BJ (cell line): ENCODE measurements at places on chromosomes 5 and 9.

DNA sequence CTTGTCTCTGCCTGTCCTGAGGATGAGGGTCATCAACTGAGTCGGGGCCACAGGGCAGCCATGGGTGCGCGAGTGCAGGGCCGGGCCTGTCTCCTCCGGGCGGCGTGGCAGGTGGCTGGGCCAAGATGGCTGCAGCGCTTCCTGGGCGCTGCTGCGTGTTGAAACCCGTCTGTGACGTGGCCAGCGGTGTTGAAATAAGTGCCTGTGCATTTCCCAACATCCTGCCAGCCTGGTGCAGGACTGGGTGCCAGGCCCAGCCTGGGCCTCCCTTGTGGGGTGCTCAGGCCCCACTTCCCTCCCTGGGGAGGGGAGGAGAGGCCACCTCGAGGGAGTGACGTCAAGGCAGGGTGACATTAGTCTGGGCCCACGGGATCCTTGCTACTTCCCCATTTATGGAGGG is 45.5 kb downstream of the RXRA start:
- DNase-seq = no peak

DNA sequence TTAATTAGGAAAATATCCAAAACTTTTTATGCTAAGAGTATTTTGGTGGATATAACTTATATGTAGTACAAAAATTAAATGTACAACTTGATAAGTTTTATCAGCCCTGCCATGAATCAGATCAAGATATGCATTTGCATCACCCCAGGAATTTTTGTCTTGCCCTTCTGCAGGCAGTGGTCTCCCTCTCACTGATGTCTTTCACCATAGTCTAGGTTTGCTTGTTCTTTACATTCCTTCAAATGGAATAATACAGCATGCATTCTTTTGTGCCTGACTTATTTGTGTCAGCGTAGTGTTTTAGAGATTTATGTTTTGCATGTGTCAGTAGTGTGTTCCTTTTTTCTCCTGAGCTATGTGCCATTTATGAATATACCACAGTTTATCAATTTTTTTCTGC is 36.4 kb downstream of the RNF180 start:
- no peak for DNase-seq

DNA sequence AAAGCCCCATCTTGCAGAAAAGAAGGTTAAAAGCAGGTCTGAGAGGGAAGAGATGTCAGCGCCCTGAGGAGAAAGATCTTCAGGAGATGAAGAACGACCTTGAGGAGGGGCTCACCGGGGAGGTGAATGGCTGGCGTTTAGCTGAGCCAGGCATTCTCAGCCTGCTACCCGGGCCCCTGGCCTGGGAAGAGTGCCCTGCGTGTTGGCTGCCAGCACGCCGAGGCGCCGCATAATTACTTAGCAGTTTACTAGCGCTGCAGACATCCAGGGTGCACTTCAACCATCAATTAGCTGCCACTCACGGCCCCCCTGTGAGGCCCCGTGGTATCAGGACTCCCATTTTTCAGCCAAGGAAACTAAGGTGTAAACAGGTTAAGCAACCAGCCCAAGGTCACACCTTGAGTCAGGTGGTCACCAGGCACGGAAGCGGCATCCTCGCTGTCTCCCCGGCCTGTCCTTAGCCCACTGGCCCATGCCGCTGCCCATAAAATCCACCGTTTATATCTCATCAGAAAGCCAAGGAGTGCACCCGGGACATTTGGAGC is 551.9 kb downstream of the BNC2 start:
- DNase-seq = no peak

- no peak for DNase-seq
Observed at GRCh38 chr9:74951725-74952151, 974 bp downstream of the C9orf40 start.

DNA sequence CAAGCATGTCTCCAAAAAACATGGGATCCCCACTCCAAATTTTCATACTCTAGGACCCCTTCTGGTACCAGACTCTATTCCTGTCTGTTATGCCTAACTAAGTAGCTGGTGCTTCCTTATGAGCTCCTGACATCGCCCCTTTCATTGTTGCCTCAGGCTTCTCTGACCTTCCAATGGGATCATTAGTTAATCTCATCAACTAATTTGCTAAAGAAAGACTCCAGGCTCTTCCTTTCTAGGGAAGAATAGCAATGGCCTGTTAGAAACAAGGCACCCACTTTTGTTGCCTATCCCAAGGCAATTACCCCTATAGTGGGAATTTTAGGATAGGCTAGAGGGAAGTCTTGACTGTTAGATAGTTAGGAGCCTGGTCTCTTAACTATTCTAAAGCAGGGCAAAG is 369.5 kb downstream of the MLLT3 start:
- no peak for DNase-seq

DNA sequence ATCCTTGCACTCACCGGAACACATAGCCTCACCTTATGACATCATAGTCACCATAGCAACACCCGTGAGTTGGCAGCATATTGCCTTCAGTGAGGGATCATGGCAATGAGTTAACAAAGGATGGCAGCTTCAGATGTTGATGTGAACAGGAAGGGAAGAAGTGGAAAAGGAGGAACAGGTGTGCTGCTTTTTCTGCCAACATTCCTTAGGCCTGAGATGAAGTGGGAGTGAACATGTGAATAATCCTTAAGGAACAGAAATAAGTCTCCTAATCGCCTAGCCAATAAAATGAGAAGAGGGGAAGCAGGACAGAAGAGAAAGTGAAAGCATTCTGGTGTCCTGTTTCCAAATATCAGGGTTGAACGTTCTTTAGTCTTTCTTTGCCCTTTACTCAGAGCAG is 360.0 kb downstream of the BRINP1 start:
- no peak for DNase-seq

GRCh38 chr9:120886490-120886967 is 9.5 kb upstream of the PHF19 start:
- DNase-seq = no peak

GRCh38 chr9:105958587-105958986 is 264.2 kb downstream of the TMEM38B start:
- DNase-seq = no peak

GRCh38 chr5:78574131-78574673 is 74.4 kb downstream of the LHFPL2 start:
- no peak for DNase-seq

GRCh38 chr5:109859537-109859936 is 169.8 kb downstream of the MAN2A1 start:
- no peak for DNase-seq

DNA sequence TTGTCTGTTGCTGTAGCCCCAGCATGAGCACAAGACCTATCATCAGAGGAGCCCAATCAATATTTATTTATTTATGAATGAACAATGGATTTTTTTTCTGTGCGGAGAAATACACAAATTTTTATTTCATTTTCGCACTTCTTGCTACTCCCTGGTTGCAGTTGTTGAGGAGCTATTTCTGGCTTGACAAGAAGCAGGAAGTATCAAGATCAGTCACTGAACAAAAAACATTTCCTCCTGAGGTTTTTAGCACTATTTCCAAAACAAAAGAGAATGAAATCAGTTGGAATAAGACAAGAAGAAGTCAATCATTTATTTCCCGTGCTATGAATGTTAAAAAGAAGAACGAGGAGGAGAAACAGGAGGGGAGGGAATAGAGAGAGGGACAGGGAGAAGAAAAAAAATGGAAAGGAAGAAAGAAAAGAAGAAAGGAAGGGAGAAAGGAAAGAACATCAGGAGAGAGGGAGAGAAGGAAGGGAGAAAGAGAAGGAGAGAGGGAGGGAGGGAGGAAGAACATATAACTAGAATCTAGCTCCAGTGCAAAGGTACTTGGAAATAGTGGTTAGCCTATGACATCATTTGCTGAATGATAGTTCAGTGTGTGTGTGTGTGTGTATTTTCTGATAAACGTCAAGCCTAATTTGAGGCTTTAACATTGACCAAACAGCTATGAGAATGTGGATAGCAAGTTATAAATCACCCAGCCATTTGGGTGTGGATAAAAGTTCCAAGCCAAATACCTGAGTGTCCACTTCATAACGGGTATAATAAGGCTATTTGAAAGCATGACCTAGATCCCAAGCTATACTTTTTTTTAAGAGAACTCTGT is 586.0 kb downstream of the EBF1 start:
- DNase-seq = no peak

GRCh38 chr9:124251605-124252378 is 6.0 kb upstream of the NEK6 start:
- DNase-seq = peak; percentile 53

- peak; percentile 14 for DNase-seq
Observed at GRCh38 chr5:94432499-94432898, 185.9 kb downstream of the KIAA0825 start.

DNA sequence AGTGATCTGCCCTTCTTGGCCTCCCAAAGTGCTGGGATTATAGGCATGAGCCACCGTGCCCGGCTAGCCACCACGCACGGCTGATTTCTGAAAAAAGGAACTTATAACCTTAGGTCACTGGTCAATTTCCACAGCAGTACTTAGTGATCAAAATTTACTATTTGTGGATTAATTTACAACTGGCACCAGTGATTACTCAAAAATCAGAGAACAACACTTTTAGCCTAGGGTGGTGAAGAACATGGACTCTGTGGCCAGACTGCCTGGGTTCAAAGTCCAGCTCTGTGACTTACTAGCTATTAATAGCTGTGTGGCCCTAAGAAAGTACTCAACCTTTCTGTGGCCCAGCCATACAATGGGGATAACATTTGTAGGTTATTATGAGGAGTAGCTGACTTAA is 50.8 kb upstream of the GLRX start:
- no peak for DNase-seq

GRCh38 chr9:128882677-128883603 is 1.0 kb downstream of the LRRC8A start:
- no peak for DNase-seq

DNA sequence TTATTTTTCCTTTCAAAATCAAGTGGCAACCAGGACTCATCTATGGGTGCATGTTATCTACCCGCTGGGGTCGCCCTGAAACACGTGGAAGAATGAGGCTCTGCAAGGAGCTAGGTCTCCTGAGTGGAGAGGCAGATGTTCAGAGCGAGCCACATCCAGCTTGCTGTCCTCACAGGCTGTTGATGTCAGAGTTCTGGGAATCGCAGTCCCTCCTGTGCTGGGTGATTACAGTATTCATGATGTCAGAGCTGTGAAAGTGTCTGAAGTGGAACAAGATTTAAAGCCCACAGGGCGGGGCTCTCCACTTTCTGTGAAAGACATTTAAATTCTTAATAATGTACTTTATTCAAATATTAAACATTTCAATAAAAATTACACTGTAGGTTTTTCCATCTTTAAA is 24.4 kb upstream of the LMX1B start:
- DNase-seq = no peak

DNA sequence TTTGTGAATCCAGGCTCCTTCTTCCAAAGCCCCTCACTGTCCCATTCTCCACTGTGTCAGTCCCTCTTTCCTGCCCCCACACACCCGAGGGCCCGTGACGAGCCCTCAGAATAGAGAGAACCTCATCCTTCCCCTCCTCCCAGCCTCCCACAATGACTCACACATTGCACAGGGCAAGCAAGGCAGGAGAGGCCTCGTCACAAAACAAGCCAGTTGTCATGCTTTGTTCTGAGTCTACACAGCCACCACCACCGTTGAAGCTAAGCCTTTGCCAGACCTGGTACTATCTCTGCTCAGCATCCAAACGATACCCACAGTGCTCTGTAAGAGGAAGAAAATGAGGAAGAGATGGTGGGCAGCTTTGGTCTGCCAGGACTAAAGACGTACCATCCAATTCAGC is 142.2 kb upstream of the ZNF366 start:
- DNase-seq = no peak

DNA sequence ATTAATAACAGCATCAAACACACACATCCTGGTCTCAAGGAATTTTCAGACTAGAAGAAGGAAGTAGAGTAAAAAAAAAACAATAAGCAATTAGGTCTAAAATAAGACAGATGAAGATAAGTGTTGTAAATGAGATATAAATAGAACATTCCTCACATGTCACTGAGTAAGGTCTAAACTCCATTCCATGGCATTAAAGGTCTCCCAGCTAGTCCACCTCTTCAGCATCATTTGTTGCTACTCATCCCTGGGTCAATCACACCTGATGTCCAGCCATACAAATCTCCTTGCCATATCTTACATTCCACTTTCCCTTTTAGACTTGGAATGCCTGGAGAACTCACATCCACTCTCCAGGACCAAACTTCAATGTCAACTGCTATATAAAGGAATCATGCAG is 214.1 kb upstream of the KLF4 start:
- no peak for DNase-seq

DNA sequence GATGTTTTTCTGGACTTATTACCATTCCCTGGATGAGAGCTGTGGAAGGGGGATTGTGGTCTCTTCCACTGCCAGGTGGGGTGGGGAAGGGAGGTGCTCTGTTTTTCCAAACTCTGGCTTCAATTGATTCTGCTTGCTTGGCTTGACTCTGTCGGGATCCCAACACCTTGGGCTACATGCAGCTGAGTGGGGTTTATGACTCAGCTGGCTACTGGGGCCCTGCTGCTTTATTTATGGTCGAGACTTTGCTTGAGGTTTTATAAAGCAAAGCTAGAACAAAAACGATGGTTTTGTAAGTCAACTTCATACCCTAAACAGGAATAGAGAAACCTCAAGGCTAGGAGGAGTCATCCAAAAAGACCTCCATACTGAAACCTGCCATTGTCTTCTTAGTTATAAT is 76.3 kb downstream of the AOPEP start:
- no peak for DNase-seq

GRCh38 chr5:126219616-126220015 is 203.6 kb upstream of the GRAMD2B start:
- no peak for DNase-seq

GRCh38 chr9:133709015-133709611 is 29.0 kb downstream of the SARDH start:
- DNase-seq = no peak

DNA sequence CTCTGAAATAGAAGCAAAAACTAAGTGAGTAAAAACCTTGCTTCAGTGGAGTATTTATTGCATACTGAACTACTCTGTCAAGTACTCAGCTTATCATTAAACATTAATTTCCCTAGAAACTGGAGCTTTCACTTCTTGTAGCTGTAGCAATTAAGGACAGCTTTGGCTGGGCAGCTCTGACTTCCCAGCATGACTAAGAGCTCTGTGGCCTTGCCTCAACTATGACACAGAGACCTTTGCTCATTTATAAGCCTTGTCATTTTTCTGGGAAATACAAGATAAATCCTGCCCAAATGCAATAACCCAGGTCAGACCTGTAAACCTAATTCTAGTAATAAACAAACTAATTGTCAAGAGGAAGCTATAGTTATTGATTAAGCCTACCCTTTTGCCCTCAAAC is 65.4 kb upstream of the STK32A start:
- no peak for DNase-seq

- no peak for DNase-seq
Observed at GRCh38 chr5:112087222-112087621, 330.2 kb upstream of the NREP start.
